Activated effector memory CD4-positive, alpha-beta T cell treated with anti-CD3 and anti-CD28 coated beads, Interleukin-2, amount 50 U/mL, for 16 hours (primary cell): ENCODE measurements at places on chromosomes 1 and 21.
A peak's percentile ranks its signal among the peaks of the same experiment; 100 is the strongest.

DNA sequence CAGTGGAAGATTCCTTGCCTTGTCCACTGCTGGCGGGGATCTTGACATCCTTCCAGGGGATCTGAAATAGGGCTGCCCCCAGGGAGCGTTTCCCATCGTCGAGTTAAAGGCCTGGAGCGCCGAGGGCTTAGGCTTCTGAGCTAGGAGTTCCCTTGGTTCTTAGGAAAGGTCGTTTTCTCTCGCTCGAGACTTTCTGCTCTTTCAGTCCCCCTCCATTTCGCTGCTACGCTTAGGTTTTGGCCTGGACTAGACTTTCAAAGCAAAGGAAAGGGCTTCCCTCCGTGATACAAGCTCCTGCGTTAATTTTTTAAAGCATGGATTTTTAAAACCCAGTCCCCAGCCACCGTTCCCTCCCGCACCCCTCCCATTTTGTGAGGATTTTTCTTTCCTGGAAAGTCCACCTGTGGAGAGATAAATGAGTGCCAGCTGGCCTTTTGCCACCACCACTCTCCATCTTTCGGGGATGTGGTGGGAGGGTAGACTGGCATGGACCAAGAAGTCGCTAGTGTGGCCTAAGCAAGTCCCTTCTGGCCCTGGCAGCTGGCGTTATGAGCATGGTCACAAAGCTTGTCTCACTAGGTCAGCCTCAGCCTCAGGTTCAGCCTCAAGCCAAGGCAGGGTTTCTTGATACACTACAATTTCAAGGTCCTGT lies 9.2 kb downstream of the NR5A2 start:
- DNase-seq: no peak

DNA sequence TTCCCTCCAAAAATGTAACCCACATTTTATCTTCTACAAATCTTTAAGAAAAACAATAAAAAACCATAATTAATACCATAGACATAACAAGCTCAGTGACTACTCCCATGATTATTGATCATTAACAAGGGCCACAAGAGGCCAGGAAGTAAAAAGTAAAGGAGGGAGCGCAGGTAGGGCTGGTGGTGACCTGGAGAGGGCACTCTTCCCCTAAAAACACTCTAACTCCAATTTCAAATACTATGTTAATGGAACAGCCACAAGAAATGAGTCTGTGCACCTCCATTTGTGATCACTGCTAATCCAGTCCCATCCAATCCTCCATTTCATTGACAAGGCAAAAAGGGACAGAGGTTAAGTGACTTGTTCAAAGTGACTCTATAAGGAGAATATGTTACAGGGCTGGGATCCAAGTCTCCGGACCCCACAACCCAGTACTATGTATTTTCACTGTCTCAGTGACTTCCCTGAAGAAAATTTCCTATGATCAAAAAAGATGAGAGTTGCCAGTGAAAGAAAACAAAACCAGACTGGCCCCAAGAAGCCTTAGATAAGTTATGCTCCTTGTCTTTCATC lies 41.2 kb upstream of the CFAP298 start:
- DNase-seq: peak; percentile 66

- peak; percentile 37 for DNase-seq
These were observed 250.0 kb downstream of the FOXD2 start for GRCh38 chr1:47687631-47688460.

DNA sequence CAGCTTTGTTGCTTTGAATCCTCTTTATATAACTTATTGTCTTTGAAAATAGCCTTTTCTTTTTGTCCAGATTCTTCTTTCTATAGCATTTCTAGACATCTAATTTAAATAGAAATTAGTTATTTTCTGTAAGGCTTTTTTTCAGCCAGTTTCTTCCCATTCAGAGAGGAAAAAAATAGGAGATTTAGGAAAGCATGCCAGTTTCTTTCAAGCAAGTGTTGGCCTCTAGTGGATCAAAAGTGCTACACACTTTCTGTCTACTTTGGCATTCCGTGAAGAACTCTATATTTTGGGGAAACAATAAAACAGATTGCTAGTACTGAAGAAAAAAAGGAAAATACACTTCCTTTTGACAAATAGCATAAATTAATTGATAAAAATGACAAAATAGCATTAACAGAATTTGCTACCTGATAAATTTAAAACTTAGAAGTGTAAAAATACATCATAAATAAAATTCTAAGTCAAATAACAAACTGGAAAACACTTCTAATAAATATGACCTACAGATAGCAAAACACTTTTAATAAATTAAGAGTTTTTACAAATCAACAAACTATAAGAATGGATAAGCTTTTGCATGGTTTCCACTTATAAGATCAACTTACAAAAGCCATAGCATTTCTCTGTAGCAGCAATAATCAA lies 13.1 kb upstream of the EXO1 start:
- DNase-seq: no peak
